ENCODE measurements at places on chromosomes 6 and 20.

DNA sequence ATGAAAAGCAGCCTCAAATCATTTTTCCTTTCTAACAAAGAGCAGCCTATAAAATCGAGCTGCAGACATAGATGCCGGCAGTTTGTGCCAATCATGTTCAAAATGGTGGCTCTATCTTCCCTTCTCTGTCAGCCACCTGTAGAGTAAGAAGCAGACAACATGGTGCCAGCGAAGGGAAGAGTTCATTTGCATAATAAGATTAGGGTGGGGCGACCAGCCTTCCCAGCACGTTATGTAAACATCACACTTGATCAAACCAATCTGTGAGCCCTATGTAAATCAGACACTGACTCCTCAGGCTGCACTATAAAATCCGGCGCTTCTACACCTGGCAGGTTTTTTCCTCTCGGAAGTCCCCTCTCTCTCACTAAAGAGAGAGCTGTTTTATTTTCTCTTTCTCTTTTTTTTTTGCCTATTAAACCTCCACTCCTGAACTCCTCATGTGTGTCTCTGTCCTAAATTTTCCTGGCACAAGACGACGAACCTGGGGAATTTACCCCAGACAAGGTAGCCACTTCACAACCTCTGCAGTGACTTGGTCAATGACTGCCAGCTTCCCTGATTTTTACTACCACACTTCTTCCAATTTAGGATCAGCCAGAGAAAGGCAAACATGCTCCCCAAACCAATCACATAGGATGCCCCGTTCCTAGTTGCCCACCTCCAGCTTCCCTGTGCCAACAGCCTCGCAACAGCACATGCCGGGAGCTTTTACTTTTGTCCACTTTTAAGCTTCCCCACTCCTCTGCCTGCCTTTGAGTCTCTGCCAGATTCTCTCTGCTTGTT lies 12.9 kb downstream of the TPMT start:
- DNase-seq: no peak

DNA sequence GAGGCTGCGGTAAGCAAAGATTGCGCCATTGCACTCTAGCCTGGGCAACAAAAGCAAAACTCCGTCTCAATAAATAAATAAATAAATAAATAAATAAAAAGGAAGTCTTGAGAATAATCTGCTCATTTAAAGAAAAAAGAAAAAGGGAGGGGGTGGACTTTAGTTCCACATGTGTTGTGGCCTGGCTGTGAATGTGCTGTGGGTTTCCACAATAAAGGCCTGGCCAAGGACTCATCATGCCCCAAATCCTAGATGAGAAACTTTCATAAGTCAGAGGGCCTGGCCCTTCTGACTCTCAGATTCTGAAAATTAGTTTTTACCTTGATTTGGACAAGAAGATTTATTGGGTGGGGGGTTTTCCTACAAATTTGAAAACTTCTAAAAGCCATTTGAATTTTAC lies 48.4 kb downstream of the RIOK1 start:
- no peak for DNase-seq

GRCh38 chr6:51892750-51893149 lies 194.7 kb downstream of the PKHD1 start:
- no peak for DNase-seq

- DNase-seq: no peak
Observed at GRCh38 chr20:15582146-15582760, 991.0 kb downstream of the KIF16B start.

- DNase-seq: no peak
Observed at GRCh38 chr6:144816936-144817335, 531.8 kb downstream of the UTRN start.

DNA sequence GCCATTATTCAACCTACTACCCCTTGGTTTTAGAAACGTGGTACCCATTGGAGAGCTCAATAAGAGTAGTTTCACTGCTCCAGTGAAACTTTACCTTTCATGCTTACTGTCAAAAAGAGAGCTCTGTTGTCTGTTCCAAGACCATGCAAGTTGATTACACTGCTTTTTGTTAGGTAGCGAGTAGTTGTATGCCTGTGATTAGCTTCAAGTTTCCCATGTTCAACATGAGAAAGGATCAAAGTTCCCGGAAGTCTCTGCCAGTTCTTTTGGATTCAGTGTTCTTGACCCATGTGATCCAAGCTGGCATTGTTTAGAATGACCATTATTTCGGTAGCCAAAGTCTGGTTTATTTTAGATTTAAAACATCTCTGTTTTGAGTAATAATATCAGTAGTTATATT lies 107.1 kb downstream of the ZFAND3 start:
- no peak for DNase-seq

- DNase-seq: no peak
Observed at GRCh38 chr6:94372229-94372628, 952.9 kb upstream of the EPHA7 start.

GRCh38 chr6:27374824-27375612 lies 13.5 kb upstream of the ZNF391 start:
- peak; percentile 54 for DNase-seq

DNA sequence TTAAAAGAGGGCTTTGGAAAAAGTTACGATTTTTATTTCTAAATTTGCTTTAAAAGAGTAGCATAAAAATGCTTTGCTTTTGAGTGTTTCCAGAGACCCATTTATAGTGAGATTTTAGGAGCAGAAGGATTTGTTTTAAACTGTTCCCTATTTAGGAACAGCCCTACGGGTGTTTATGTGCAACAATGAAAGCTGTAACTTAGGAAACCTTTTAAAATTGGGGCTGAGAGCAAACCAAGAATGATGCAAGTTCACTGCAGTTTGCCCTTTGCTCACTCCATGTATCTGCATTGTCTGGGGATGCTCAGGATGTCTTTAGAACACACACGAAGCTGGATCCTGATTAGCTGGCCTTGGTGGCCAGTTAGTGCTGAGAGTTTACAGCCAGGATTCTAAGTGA lies 40.9 kb downstream of the GHRH start:
- DNase-seq: no peak

- no peak for DNase-seq
Observed at GRCh38 chr6:3725145-3726047, 26.1 kb downstream of the PXDC1 start.

- no peak for DNase-seq
Observed at GRCh38 chr20:12914804-12915203, 94.0 kb upstream of the SPTLC3 start.

DNA sequence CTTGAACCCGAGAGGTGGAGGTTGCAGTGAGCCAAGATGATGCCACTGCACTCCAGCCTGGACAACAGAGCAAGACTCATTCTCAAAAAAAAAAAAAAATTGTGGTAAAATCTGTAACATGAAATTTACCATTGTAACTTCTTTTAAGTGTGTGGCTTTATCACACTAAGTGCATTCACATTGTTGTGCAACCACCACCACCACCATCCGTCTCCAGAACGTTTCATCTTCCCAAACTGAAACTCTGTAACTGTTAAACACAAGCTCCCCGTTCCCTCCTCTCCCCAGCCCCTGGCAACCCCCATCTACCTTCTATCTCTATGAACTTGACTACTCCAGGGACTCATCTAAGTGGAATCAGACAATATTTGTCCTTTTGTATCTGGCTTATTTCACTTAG lies 29.7 kb downstream of the PDRG1 start:
- no peak for DNase-seq

GRCh38 chr6:14510038-14510437 lies 392.5 kb downstream of the CD83 start:
- DNase-seq: no peak

- no peak for DNase-seq
Observed at GRCh38 chr6:38040254-38040653, 220.7 kb downstream of the ZFAND3 start.

DNA sequence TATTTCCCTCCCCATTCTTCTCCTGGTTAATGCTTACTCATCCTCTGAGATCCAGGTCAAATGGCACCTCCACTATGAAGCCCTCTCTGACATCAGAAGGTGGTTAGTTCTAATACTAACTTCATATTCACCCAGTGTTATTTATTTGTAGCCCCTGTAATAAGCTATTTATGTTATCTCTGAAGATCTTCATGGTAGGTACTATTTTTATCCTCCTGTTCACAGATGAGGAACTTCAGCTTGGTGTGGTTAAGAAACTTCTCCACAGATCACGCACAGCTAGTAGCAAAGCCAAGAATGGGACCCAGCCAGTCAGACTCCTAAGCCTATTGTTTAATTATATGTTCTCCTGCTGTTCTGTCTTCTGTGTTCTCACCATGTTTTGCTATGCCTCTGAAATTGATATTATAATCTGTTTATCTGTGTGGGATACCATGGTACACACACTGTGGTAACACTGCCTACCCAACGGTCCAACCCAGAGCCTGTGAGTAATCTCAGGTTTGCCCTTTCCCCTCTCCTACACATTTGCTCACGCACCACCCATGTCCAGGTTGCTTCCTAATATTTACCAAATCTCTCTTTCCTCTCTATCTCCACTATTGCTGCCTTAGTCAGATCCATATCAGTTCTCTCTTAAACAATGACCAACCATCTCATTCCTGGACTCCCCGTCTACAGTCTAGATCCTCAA lies 98.4 kb downstream of the IPCEF1 start:
- DNase-seq: no peak

GRCh38 chr6:150878347-150879213 lies 13.1 kb downstream of the MTHFD1L start:
- no peak for DNase-seq

DNA sequence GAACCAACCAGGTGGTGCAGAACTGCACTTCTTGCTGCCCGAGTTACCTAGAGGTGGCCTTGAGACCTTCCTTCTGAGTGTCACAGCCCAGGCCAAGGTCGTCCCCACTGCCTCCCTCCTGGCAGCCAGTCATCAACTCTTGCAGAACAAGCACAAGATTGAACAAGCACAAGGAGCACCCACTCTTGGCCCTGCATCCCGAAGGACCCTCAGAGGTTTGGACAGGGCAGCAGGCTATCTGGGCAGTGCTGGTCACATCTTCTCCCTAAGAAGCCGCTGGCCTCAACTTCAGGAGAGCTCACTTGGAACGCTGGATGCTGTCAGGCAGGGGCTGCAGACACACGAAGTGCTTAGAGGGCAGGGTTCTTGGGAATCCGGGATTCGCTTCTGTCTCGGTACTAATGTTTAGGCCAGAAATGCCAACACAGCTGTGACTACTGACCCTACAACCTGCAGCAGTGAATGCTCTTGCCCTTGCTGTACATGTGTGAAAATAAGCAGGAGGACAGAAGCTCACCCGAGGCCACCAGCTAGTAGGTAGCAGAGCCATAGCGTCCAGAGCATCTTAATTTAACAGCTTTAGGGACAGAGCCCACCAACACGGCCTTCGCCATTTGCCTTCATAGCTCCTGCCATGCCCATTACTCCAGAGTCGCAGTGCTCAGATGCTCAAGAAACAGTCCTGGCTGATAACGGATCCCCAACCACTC lies 4.0 kb upstream of the ACSS1 start:
- no peak for DNase-seq

- DNase-seq: no peak
Observed at GRCh38 chr20:22438926-22439325, 145.4 kb downstream of the FOXA2 start.

DNA sequence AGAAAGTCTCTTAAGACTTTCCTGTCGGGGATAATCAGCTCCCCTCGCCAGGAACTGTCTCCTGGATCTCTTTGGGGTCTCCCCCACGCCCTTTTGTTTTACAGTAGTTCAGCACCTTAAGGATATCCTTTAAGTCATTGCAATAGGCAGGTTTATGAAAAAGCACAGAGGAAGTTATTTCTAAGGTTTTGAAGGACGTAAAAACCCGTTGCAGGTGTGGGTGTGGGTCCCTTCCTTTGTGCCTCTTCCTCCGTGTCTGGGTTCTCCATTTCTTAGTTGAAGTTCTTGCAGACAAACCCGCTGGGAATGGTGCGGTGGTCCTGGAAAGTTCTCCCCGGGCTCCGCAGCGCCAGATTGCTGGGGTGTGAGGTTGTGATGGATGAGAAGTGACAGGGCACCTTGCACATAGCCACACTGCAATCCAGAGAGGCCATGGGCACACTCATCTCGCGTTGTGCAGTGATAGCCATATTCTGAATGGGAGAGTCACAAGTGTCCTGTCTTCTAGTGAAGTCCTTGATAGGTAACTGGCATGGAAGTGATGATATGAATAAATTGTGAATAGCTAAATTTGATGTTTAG lies 65.2 kb downstream of the GTF2H5 start:
- no peak for DNase-seq

GRCh38 chr6:3612341-3613041 lies 139.0 kb downstream of the PXDC1 start:
- no peak for DNase-seq

DNA sequence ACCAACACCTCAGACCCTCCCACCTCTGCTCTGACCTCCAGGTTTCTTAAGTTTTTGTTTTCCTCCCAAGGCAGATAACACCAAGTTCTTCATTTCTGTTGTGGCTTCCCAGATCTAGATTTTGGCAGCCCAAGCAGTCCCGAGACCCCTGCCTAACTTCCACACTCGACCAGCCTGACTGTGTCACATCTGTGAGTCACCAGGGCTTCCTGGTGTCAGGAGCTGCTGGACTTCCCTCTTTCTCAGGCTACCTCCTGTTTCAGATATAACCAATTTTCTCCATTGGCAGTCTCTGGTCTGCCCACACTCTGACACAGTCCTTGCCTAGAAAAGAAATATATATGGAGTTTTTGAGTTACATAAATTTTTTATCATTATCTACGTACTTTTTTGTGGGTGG lies 46.1 kb upstream of the CCN6 start:
- no peak for DNase-seq

DNA sequence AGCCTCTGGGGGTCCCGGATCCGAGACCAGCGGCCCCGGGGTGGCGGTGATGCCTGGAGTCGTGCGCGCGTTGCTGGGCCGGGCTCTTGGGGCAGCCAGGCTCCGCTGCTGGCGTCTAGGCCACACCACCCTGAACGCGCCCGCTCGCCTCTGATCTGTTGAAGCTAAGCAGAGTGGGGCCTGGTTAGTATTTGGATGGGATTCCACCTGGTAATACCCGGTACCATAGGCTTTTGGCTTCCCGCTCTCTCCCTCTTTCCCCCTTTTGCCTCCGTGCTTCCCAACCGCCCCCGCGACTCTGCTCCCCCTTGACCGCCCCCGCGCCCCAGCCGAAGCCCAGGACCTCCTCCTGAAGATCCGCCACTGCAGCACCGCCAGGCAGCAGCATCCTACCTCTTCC lies 1383.5 kb upstream of the DEFB115 start:
- no peak for DNase-seq

- no peak for DNase-seq
Observed at GRCh38 chr6:115358616-115359015, 702.1 kb downstream of the FRK start.

DNA sequence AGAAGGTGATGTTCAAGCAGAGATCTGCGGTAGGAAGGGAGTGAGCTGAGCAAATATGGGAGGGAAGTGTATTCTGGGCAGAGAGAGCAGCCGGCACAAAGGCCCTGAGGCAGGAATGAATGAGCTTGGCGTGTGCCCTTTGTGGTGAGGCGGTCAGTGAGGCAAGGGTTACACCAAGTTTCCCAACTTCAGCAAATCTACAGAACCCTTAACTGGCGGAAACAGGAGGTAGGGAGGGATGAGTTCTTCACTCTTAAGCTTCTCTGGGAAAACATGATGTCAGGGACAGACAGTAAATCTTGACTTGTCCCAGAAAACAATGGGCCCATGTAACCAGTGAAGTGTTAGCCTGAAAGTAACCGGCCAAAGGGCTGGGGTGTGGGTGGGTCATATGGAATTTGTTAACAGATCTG lies 97.1 kb upstream of the PTPN1 start:
- no peak for DNase-seq

Data from activated CD8-positive, alpha-beta memory T cell treated with anti-CD3 and anti-CD28 coated beads for 4 hours (primary cell).